ENCODE measurements at places on chromosomes 2 and 18.

GRCh38 chr2:17652681-17653394, 100.8 kb downstream of the SMC6 start:
- no peak for DNase-seq

GRCh38 chr18:7789856-7790552, 222.9 kb downstream of the PTPRM start:
- no peak for DNase-seq

- no peak for DNase-seq
Measured at GRCh38 chr2:21018290-21018689, 25.6 kb downstream of the APOB start.

GRCh38 chr18:58224425-58224750, 180.4 kb downstream of the NEDD4L start:
- no peak for DNase-seq

DNA sequence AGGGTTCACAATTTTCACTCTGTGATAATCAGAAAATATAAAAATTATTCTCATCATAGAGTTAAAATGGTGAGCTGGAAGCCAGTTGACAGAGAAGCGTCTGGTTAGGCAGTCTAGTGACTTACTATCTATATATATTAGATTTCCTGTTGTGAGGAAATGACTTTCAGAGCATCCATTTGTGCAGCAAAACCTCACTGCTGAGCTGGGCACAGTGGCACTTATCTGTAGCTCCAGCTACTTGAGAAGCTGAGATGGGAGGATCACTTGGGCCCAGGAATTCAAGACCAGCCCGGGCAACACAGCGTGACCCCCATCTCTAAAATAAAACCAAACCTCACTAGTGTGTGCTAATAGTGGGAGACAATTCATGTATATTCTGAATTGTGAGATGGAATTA, 7.2 kb upstream of the KIAA2012 start:
- DNase-seq = no peak

DNA sequence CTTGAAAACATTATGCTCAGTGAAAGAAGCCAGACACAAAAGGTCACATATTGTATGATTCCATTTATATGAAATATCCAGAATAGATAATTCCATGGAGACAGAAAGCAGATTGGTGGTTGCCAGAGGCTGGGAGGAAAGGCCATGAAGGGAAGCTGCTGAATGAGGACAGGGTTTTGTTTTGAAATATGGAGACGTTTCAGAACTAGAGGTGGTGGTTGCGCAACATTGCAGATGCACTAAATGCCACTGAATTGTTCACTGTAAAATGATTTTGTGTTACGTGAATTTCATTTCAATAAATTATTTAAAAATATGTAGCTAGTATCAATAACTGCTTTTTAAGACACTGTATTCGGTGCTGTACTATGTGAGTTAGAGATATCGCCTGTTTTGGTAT, 101.7 kb upstream of the ZNF236 start:
- no peak for DNase-seq

DNA sequence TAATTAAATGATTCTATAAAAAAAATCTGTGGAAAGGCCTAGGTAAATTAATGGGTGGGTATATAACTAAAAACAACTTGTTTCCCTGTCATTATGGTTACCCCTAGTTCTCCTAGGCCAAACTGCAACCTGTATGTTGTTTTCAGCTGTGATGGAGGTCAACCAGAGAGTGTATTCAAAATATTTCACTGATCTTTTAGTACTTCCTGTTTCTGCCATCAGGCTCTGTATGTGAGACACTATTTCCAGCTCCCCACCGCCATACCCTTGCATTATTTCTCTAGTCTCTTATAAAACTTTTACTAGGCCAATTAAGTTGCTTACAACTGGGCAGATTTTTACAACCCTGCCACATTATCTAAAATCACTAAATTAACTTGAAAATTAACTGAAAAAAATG, 21.0 kb upstream of the CDKL4 start:
- no peak for DNase-seq

GRCh38 chr18:69401226-69401971, 711 bp downstream of the DOK6 start:
- DNase-seq = no peak

GRCh38 chr2:144206019-144206418, 313.9 kb downstream of the ZEB2 start:
- DNase-seq = no peak

DNA sequence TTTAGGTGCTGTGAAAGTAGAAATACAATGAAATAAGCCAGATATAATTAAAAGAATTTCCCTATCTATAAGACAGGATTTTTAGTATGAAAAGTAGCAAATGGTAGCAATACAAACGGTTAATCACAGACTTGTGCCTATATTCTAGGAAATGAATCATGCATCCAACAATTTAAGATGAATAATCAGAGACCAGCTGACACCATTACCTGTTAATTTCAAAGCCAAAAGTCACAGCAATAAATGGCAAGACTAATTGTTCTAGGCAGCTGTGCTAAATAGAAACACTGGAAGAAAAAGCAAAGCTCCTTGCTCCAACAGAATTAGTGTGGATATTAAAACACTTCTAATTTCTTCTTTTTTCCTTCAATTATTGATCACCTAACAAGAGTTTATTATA, 35.1 kb upstream of the MPP4 start:
- DNase-seq = no peak

- DNase-seq = no peak
Measured at GRCh38 chr2:110662560-110662959, 15.3 kb downstream of the BUB1 start.

- no peak for DNase-seq
Measured at GRCh38 chr2:42053791-42054701, 6.2 kb downstream of the PKDCC start.

- DNase-seq = no peak
Measured at GRCh38 chr2:181643151-181643550, 13.8 kb downstream of the CERKL start.

GRCh38 chr18:75854174-75854573, 426.7 kb upstream of the SMIM21 start:
- no peak for DNase-seq

GRCh38 chr18:52764316-52764715, 424.3 kb downstream of the DCC start:
- DNase-seq = peak; percentile 31

GRCh38 chr2:71843391-71843850, 304.2 kb downstream of the CYP26B1 start:
- no peak for DNase-seq

GRCh38 chr2:26579025-26579722, 62.0 kb downstream of the CIB4 start:
- DNase-seq = no peak

GRCh38 chr2:189293164-189293563, 113.6 kb upstream of the COL5A2 start:
- no peak for DNase-seq

- no peak for DNase-seq
Measured at GRCh38 chr2:200483729-200484198, 26.1 kb downstream of the KCTD18 start.

- DNase-seq = no peak
Measured at GRCh38 chr18:3015204-3015592, 2.3 kb upstream of the LPIN2 start.

- no peak for DNase-seq
Measured at GRCh38 chr2:81249152-81249551, 944.6 kb upstream of the LRRTM1 start.

- DNase-seq = no peak
Measured at GRCh38 chr2:56263876-56264275, 80.1 kb downstream of the CCDC85A start.

DNA sequence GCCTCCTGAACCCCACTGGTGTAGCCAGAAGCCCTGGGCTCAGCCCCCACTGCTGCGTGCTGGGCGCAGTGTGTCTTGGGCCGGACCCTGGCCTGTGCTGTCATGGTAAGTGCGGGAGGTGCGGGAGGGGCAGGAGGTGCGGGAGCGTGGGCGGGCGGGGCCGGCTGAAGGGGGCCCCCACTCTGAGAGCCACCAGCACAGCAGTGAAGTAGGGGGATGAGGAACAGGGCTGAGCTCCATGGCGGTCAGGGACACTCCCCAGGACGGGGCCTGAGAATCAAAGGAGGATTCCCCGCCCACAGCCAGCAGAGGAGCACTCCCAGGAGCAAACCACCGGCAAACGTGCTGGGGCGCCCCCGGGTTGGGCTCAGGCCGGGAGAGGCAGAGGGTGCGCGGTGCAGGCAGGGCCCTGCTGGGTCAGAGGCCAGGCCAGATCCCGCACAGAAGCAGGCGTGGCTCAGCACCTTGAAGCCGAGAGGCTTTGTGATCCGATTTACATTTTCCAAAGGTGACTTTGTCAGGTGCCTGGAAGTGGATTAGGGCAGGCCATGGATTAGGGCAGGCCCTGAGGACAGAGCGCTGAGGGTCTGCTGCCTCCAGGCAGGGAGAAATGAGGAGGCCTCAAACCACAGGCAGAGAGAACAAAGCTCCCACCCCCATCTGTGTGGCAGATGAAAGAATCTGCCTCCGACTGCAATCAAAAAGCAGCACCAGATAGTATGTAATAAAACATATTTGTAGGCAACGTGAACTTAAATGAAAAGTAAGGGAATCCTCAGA, 152.0 kb upstream of the RAB6C start:
- no peak for DNase-seq

GRCh38 chr18:57014772-57015413, 132.0 kb upstream of the BOD1L2 start:
- DNase-seq = no peak

- DNase-seq = no peak
Measured at GRCh38 chr2:5215989-5216607, 476.1 kb upstream of the SOX11 start.

- DNase-seq = no peak
Measured at GRCh38 chr18:13394801-13395200, 176.2 kb downstream of the LDLRAD4 start.

GRCh38 chr2:40097691-40098385, 318.8 kb upstream of the THUMPD2 start:
- DNase-seq = no peak

DNA sequence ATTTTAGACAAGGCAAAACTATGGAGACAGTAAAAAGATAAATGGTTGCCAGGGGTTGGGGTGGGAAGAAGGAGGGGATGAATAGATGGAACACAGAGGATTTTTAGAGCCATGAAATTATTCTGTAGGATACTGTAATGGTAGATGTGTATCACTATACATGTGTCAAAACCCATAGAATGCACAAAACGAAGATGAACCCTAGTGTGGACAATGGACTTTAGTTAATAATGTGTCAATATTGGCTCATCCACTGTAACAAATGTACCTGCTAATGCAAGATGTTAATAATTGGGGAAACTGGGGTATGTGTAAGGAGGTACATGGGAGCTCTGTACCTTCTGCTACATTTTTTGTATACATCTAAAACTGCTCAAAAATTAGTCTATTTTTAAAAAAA, 1.8 kb upstream of the CD302 start:
- no peak for DNase-seq

GRCh38 chr2:111135910-111136297, 15.2 kb downstream of the BCL2L11 start:
- DNase-seq = no peak

GRCh38 chr2:218859556-218859987, at the start of gene WNT6:
TSS of gene WNT6 (plus strand) at chr2:218859805. CDS start at chr2:218860038, 233 bp downstream.
- DNase-seq = no peak

- no peak for DNase-seq
Measured at GRCh38 chr2:237725661-237726060, 72.9 kb upstream of the RBM44 start.

DNA sequence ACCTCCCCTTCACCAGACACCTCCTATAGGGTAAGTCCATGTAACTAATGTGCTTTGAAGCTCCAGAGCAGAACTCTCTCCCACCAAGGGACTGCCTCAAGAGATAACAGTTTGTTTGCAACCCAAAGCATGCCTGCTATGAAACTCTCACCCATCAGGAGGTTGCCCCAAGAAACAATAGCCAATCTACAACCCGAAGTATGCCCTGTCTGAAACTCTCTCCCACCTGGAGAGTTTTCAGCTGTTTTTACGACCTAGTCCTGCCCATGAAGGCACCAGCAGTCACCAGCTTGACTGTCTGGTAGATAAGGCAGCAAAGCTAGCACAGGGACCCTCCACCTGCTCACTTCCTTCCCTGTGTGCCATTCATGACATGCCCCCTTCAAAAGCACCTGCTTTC, 533.9 kb upstream of the CRIM1 start:
- no peak for DNase-seq

GRCh38 chr18:31064130-31064529, 21.6 kb upstream of the DSC3 start:
- DNase-seq = no peak

All from NCI-H1105 (cell line).